ENCODE measurements at places on chromosomes 3 and 15.

DNA sequence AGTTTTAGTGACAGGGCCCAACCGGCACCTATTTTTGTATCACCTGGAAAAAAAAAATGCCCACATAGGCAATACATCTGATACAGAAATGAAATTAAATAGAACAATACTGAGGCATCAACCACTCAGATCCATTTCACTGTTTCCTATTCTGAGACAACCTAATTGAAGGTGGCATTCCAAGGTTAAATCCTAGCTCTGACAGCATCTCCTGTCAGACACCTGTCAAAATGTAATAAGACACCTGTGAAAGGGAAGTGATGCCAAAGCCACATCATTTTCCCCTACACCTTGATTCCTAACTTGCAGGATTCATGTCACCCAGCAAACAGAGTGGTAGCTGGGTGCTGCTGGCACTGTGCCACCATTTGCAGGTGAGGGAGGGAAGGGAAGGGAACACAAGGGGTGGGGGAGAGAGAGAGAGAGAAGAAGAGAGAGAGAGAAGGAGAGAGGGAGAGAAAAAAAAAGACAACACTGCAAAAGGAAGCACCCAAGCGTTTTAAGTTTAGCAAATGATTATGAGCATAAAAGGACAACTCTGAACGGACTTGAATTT, 1044.6 kb upstream of the CFAP20DC start:
- no peak for DNase-seq

- DNase-seq = no peak
Observed at GRCh38 chr3:19662486-19662885, 271.5 kb downstream of the EFHB start.

- no peak for DNase-seq
Observed at GRCh38 chr3:105397974-105398373, 31.3 kb downstream of the ALCAM start.

GRCh38 chr3:50359760-50360110, 414 bp upstream of the TMEM115 start:
- no peak for DNase-seq

- peak; percentile 89 for DNase-seq
Observed at GRCh38 chr15:40115670-40116093, 7.0 kb upstream of the BMF start.

DNA sequence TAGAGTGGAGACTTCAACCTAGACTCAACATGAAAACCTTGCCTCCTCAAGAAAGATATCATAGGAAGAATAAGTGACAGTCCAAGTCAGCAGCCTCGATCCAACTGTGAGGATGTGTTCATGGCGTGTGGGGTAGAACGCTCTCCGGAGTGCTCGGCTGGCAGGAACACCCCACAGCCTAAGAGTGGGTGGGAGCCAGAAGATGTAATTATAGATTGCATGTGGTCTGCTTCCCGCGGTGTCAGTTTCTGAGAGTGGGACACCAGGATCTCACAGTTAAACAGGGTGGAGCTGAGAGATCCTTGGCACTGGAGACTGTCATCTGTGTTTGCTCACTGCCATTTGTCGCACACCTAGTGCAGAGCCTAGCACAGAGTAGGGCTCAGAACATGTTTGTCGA, 158.0 kb downstream of the CTNNB1 start:
- no peak for DNase-seq

DNA sequence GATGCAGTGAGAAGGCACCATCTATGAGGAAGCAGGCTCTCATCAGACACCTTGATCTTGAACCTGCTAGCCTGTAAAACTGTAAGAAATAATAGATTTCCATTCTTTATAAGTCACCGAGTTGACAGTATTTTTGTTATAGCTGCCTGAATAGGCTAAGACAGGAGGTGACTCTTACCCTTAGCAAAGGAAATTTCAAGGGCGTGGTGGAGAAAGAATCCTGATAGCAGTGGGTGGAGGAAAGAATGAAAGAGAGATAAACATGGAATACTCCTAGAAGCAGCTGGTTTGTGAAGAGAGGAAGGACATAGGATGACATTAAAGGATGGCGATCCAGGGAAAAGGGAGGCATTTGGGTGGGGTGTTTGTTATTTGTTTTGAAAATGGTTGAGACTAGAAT, 41.4 kb downstream of the SIDT1 start:
- DNase-seq = no peak

DNA sequence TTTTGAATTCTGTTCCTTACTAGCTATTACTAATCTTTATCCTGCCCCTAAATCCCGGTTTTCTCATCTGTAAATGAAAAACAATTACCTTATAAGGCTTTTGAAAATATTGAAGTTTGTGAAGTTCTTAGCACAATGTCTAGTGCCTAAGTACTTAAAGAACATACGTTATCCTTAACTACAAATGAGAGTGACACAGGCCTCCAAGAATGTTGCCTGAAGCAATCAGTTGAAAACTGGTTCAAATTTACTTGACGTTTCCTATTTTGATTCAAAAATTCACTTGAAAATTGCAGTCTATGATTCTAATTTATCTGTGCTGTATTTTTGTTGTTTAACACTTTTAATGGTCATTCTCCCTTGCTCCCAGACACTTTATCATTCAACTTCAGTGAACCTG, 3.2 kb downstream of the SENP7 start:
- DNase-seq = no peak

DNA sequence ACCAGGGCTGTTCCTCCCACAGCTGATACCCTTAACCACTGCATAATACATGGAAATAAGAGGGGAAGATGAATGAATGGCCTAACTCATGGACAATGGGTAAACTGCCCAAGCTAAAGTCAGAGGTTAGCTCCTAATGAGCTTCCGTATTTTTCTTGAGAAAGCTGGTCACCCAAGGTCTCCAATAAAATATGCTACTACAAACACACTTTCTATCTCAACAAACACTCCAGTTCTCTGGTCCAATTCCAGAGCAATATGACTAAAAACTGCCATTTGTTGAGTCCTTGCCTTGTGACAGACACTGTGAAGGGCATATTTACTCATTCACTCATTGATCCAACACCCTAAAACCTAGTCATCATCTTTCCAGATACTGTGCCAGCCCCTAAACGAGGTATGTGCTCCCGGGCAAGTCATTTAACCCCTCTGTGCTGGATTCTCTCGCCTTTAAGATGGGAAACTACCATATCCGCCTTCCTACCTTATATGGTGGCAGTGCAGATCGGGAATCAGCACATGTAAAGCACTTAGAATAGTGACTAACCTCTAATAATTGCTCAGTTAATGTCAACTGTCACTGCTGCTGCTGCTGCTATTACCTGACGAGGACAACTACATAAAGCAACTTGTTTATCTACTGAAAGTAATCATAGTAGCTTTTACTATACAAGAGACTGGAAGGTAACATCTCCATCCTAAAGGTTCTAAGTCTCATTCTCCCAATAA, 89.1 kb downstream of the XXYLT1 start:
- no peak for DNase-seq
